HCEC 1CT (cell line): ENCODE measurements at places on chromosomes 3 and 15.

GRCh38 chr3:185024966-185025365, 127.9 kb downstream of the C3orf70 start:
- DNase-seq, result no peak

- no peak for DNase-seq
Measured at GRCh38 chr3:167653760-167654159, at the start of gene WDR49. Gene WDR49, minus strand, starts transcription at chr3:167653942. Its CDS starts 517 bp downstream, at chr3:167653425.

DNA sequence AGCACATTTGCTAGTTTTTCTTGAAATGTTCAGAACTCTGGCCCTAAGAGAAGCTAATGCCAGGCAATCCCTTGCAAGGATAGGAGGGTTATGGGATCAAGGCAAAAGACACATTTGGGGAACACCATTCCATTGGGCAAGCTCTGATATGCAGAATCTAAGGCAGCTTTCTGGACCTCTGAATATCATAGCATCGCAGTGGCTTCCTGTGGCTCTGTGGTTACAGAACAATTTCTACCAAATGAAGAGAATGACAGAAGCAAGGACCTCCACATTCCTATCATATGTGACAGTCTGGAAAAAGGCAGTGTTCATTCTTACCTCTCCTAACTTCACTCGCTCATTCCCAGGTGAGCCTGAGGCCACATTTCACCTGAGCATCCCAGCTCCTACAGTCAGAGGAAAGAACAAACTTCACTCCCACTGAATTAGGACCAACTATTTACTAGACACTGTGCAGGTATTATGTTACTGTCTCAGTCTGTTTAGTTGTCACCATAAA, 836.1 kb upstream of the CFAP20DC start:
- no peak for DNase-seq

GRCh38 chr3:60956729-60957128, 294.5 kb downstream of the FHIT start:
- DNase-seq, result no peak

- DNase-seq, result peak; percentile 91
Measured at GRCh38 chr15:61049934-61050333, 179.2 kb downstream of the RORA start.

GRCh38 chr3:53856964-53857363, 10.6 kb downstream of the IL17RB start:
- no peak for DNase-seq

GRCh38 chr15:58340176-58340575, 91.6 kb upstream of the LIPC start:
- peak; percentile 75 for DNase-seq

- DNase-seq, result no peak
Measured at GRCh38 chr3:10762116-10762515, 53.9 kb upstream of the SLC6A11 start.

- DNase-seq, result no peak
Measured at GRCh38 chr3:137709011-137709601, 55.0 kb upstream of the SOX14 start.

DNA sequence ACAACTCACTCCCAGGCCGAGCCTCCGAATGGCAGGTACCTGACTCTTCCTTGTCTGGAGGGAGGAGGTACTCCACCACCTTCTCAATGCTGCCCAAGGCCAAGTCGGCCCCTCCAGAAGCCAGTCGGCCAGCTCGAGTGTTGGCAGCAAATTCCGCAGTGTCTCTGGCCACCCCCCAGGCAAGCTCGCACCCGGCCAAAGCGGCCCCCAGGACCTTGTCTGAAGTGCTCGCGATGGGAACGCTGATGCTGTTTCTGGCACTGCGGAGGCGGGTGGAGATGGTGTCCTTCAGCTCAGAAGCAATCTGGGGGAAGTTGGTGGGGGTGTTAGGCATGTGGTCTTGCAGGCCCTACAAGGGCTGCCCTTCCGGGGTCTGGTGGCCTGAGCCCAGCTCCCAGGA, 9.2 kb downstream of the PLIN1 start:
- no peak for DNase-seq

- no peak for DNase-seq
Measured at GRCh38 chr3:98540346-98540745, 8.6 kb downstream of the GPR15 start.

DNA sequence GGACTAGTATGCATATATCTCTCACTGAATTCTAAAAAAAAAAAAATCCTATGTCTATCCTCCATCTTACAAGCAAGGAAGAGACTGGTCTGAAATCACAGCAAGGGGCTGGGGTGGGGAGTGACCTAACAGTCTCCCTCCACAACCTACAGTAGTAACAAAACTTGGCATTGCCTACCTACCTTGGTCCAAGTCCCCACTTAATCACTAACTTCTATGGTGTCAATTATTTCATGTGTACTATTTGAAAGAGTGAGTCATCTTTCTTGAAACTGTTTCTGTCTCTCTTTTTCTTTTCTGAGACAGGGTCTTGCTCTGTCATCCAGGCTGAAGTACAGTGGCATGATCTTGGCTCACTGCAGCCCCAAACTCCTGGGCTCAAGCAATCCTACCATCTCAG, 36.8 kb downstream of the CHAC1 start:
- DNase-seq, result no peak

DNA sequence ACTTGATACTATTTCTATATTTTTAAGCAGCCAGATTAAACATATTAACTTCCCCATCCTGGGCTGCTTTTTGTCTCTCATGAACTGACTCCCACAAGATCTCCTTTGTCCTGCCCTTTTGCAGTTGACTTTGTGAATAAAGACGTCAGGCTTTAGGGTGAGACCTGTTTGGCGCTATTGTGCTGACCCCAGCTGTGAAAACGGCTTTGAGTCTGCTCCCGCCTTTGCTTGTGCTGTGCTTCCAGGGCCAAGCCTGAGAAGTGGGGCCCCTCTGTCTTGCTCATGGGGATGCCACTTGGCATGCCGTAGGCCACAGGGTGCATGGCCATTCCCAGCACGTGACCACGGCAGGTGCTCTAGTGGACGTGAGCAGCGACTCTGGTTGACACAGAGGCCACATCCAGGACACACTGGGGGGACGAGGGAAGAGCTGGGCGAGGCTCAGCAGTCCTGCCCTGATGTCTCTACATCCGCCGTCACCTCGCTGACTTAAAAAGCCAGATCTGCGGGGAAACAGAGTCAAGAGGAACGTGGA, 268.9 kb upstream of the LYSMD4 start:
- DNase-seq, result no peak

DNA sequence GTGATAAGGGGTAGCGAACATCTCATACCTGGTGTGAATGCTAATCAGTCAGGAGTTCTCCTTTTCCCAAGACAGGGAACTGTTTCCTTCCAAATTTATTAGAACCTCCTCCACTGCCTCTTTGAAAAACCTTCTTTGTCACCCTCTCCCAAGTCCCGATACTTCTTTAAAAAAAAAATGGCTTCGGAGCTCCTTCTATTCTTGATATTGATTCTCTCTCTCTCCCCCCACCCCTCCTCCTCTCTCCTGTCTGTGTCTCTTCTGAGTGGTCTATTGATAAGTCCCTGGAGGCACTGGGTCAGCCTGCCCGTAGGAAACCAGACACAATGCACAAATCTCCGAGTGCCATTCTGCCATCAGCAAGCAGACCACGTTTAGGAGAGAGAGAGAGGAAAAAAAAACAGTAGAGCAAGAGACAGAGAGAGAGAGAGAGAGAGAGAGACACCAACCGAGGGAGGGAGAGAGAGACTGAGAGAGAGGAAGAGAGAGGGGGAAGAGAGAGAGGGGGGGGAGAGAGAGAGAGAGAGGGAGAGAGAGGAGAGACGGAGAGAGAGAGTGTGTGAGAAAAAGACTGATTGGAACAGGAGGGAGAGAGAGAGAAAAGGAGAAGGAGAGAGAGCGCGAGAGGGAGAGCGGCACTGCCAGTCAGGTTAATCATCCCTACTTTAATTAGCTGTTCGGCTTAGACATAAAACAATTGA, 160.9 kb downstream of the TIGIT start:
- no peak for DNase-seq

DNA sequence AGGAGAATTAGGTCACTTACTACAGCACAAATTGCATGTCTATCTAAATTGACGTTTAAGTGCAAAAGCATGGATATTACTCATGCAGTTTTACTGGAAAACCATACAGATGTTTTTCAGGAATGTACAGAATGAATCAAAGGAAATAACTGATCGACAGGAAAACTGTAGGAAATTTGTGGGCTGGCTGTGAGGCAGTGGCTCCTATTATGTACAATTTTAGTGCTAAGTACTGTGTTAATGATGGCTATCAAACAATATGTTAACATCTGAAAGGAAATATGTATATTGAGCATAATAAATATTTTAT, 6.9 kb downstream of the NUDT16 start:
- peak; percentile 29 for DNase-seq

GRCh38 chr3:45003406-45003805, 22.7 kb upstream of the CLEC3B start:
- DNase-seq, result no peak

GRCh38 chr3:116051040-116051439, 394.2 kb downstream of the LSAMP start:
- no peak for DNase-seq

DNA sequence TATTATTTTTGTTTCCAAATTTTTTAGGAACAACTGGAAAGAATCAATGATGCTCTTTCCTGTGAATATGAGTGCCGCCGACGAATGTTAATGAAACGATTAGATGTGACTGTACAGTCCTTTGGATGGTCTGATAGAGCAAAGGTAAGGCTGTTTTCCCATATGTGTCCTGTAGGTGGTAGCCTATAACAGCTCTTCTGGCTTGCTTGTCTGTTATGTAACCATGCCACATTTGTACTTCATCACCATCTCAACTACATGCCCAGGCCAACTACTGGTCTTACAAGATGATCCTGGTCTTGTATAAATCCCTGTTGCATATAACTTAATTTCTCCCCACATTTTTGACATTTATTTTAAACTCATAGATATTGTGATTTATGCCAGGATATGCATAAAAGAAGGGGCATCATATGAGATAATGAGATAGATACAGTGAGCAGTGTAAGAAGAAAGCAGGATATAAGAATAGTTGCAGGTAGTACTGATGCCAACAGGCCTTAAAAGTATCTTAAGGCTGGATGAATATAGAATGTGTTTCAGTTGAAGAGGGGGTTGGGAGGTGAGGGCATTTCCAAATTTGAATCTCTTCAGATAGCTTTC, 20.3 kb downstream of the FAM98B start:
- peak; percentile 69 for DNase-seq

GRCh38 chr3:122730240-122730639, 49.6 kb downstream of the PARP14 start:
- no peak for DNase-seq
